ENCODE measurements at places on chromosomes 16 and 17.

GRCh38 chr17:9004132-9004960, 17.0 kb upstream of the NTN1 start:
- no peak for DNase-seq

DNA sequence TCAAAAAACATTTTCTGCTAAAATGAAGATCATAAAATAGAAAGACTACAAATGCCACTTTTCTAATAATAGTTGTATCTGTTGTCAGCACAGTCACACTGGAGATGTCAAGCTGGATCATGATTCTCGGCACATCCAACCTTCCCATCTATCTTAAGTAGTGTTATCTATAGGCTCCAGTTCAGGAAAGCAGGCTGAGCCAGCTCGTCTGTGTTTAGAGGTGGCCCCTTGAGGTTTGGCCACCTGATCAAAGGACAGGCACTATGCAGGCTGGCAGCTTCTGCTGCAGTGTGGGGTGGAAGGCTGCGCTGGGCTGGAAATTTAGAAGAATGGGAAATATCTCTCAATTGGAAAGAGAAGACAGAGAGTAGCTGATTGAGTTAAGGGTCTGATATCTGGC, 32.4 kb downstream of the SMYD4 start:
- DNase-seq: no peak

DNA sequence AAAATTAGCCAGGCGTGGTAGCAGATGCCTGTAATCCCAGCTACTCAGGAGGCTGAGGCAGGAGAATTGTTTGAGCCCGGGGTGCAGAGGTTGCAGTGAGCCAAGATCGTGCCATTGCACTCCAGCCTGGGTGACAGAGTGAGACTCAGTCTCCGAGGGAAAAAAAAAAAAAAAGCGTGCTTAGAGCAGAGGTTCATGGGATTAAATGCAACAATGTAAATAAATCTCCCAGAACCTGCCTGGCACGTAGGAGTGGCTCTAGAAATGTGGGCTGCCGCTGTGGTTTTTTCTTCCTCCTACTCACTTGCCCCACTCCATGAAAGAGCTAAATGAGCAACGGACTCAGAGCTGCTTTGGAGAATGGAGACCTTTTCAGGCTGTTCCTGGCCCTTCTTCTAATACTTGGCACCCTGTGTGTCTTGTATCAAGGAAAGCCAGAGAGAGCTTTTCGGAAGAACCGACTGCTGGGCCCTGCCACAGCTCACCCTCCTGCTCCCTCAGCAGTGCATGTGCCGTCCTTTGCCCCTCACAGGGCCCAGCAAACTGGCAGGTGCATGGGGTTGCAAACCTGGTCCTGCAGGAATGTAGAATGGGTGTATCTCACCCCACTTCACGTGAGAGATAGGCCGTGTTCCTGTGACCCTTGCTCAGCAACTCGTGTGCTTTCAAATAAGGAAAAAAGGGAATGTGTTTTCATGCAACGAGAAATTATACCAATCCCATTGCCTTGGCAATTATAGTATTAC, 52.0 kb downstream of the LDHD start:
- no peak for DNase-seq

DNA sequence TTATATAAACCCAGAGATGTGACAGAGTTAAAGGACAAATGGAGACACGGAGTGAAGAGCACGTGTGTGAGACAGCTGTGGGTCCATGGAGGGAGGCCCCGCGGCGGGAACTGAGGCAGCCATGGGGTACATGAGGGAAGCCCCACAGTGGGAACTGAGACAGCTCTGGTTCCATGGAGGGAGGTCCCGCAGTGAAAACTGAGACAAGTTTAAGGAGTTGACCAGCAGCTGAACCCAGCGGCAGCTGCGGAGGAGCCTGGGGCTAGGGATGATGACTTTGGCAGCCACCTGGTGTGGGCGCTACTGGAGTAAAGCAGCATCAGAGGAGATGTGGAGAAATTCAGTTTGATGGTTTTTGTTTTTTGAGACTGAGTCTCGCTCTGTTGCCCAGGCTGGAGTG, 185.1 kb downstream of the RPTOR start:
- no peak for DNase-seq

DNA sequence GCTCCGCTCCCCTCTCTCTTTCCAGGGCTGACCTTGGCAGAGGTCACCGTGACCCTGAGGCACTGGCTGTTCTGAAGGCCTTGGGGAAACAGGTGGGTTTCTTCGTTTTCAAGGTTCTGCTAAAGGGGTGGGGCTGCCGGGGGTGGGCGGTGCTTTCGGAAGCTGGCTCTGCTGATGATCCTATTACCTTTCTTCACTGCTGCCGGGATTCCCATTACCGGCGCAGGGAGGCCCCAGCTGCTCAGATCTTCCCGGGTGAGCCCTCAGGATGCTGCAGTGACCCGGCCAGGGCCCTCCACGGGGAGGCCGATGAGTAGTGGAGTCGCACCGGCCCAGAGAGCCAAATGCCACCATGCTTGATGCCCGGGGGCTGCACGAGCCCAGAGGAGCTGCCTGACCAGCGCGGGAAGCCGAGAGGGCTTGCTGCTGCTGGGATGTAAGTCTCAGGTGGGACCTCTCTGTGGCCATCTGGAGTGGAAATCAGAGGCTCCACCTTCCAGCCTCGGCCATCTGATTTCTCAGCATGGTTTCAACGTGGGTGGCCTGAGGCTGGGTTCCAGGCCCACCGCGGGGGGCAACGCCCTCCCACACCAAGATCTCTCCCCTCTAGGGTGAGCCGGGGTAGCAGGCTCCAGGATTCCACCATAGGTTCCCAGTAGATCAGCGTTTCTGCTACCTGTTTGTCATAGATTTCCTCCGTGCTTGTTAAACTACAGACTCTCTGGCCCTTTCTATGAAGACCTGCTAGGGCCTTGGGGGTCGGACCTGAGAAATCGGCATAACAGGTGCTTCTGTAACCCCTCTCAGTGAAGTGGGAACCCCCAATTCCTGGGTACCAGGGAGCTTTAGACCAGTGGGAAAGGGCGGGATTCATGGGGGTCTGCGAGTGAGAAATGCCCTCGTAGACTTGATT, 21.6 kb upstream of the ADCY7 start:
- DNase-seq: no peak

GRCh38 chr16:86732621-86733295, 154.4 kb downstream of the FOXL1 start:
- no peak for DNase-seq

DNA sequence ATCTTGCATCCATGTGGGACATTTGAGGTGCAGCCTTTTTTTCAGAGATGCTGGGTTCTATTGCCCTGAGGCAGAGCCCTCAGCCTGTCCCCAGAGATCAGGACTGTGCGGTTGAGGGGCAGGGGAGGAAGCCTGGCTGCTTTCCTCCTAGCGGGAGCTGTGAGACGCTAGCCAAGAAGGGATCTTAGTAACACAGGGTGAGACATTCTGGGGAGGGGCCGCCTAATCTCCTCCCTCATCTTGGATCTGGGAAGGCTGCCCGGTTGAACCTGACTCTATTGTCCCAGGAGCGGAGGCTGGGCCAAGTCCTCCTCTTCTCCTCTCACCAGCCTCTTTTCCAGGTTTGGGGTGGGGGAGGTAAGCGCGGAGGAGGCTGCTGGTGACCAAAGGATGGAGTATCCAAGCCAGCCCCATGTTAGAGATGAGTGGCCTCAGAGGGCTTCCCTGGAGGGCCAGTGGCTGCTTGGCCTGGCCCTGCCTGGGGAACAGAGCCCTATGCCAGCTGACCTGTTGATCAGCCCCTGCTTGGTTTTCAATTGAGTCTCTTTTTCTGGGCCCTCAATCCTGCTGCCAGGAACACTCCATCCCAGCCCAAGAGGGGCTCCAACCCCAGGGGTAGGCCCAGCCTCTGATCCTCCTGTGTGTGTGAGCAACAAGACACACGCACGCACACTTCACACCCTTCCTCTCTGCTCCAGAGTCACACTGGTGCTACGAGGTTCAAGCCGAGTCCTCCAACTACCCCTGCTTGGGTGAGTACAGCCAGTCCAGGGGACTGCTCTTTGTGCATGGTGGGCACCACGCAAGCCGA, 5.0 kb downstream of the CA4 start:
- no peak for DNase-seq

- no peak for DNase-seq
These were observed 385.0 kb downstream of the CDH11 start for GRCh38 chr16:64736857-64737256.

DNA sequence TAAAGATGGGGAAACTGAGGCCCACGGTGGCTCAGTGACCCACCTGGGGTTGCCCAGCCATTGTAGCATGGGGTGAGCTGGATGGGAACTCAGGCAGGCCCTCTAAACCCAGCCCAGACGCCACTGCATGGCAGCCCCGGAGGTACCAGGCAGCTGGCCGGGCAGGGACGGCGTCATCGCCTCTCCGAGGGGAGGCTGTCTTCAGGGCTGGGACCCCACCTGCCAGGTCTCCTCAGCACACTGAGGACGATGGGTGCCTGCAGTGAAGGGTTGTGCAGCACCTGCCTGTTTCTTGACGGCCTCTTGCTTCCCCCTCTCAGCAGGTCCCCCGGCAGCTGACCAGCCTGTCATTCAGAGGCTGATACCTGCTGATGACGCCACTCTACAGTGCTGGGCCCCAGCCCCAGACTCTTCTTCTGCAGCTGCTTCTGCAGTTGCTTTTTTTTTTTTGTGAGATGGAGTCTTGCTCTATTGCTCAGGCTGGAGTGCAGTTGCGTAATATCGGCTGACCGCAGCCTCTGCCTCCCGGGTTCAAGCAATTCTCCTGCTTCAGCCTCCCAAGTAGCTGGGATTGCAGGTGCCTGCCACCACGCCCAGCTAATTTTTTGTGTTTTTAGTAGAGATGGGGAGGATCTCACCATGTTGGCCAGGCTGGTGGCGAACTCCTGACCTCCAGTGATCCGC, 24.7 kb downstream of the RNF213 start:
- DNase-seq: no peak

GRCh38 chr16:90037276-90037675, 18.0 kb upstream of the DBNDD1 start:
- DNase-seq: no peak

GRCh38 chr17:69361156-69361555, 34.2 kb upstream of the ABCA5 start:
- DNase-seq: no peak

DNA sequence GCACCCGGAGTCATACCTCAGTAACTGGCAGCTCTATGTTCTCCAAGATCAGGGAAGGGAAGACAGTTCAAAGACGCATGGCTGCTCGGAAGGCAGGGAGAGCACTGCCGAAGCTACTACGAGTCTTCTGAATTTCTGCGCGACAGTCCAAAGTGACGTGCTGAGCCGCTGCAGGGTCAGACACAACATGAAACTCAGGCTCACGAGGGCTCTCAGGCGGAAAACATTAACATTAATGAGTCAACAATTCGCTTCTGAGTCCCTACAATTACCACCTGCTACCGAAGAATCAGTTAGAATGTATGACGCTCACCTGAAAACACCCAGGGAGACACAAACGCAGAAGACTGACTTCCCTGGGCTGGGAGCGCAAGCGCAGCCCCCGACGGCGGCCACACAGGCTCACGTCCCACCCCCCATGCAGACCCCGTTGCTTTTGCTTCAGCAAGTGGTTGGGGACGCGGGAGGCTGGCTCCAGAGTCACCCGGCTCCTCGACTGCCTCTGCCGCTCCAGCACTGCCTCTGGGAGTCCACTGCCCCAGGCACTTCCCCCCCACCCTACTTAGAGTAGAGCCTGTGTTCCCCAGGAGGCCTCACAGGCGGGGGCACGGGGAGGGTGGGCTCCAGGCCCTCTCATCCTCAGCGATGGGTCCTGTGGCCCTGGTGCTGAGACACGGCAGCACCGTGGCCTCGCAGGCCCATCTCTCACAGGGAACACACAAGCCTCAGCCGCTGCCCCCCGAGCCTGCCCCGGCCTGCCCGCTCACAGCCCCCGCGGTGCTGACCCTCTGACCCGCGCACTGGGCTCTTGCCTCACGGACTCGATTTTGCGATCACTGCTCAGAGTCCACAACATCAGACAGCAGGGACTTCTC, 38.9 kb downstream of the LMF1 start:
- DNase-seq: no peak

DNA sequence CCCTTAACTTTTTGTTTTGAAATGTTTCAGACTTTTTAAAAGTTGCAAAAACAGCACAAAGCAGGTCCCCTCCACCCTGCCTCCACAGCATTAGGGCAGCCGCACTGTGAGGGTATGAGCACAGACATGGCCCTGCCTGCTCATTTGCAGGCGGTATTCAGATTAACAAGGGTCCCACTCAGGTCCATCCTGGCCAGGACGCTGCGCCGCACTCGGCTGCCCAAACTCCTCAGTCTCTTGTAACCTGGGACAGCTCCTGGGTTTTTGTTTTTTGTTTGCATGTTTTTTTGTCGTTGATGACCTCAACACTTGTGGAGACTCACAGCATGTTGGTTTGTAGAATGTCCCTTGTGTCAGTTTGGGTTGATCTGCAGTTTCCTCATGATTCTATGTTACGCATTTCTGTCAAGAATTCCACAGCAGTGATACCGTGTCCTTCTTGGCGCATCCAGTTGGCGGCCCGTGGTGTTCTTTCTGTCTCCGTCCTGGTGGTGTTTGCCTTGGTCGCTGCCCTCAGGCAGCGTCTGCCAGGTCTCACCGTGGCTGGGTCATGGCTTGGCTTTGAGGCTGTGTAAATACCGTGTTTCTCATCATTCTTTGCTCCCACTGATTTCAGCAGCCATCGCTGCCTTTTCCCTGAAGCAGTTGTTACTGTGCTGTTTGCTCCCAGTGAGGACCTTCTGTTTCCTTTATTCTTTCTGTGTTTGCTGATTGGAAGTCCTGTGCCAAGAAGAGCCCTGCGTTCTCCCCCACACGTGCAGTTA, 18.5 kb downstream of the CRAMP1 start:
- DNase-seq: no peak

GRCh38 chr17:6162892-6163291, 92.7 kb downstream of the WSCD1 start:
- no peak for DNase-seq

- DNase-seq: no peak
These were observed 3.1 kb downstream of the MAF start for GRCh38 chr16:79597277-79598062.

- DNase-seq: no peak
These were observed 80.9 kb downstream of the SPACA3 start for GRCh38 chr17:33072421-33073161.

DNA sequence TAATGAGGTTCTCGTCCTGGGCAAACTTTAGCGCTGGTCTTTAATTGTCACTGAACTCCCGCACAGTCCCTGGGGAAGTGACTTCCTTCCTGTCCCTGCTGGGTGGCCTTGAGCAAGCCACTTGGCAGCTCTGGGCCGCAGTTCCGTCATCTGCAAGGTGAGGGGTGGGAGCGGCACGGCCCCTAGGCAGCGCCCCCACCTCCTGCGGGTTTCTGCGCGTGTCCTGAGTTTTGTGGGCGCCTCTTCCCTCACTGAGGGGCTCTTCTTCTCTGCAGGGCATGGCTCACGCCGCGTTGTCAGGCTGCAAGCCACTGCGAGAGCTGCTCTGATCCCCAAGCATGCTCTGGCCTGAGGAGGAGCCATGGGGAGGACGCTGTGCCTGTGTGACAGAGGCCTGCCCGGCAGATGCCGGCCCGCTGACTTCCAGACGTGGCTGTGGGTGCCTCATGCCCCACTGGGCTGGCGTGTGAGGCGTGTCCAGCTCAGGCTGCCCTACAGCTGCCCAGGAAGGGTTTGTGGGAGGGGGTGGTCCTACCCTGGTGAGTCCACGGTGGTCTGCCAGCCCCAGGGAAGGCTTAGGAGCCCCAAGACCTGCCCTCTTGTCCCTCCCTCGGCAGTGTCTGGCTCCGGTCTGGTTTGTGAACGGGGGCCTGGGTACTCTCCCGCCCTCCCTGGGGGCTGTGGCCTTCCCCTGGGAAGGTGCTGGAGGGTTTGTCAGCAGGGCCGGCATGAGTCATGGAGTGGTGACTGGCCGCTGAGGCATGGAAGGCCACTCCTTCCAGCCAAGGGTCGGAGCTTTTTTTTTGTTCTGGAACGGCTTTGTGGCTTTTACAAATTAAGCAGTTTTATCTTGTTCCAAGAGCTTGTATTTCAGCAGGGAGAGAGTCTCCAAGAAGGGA, 182.0 kb downstream of the SEC14L1 start:
- DNase-seq: peak; percentile 35

All from liver (tissue), 10 donors.